ENCODE measurements at places on chromosomes 6 and 20.
A peak's percentile ranks its signal among the peaks of the same experiment; 100 is the strongest.

GRCh38 chr6:12037798-12038197 lies 25.7 kb downstream of the HIVEP1 start:
- no peak for DNase-seq

GRCh38 chr20:46279103-46279502 lies 29.2 kb downstream of the CDH22 start:
- DNase-seq = no peak

GRCh38 chr6:15090145-15090579 lies 155.7 kb upstream of the JARID2 start:
- DNase-seq = no peak

GRCh38 chr6:23633996-23634395 lies 492.0 kb upstream of the NRSN1 start:
- no peak for DNase-seq

DNA sequence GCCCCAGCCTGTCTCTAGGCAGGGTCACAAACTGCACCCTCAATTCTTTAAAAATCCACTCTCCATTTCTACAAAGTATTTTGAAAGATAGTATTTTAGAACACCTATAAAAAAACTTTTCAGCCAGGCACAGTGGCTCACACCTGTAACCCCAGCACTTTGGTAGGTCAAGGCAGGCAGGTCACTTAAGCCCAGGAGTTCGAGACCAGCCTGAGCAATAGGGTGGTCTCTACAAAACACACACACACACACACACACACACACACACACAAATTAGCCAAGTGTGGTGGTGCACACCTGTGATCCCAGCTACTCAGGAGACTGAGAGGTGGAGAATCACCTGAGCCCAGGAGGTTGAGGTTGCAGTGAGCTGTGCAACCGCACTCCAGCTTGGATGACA lies 30.2 kb downstream of the SLC23A2 start:
- no peak for DNase-seq

GRCh38 chr6:75290136-75290945 lies 5.7 kb upstream of the TMEM30A start:
- DNase-seq = no peak

DNA sequence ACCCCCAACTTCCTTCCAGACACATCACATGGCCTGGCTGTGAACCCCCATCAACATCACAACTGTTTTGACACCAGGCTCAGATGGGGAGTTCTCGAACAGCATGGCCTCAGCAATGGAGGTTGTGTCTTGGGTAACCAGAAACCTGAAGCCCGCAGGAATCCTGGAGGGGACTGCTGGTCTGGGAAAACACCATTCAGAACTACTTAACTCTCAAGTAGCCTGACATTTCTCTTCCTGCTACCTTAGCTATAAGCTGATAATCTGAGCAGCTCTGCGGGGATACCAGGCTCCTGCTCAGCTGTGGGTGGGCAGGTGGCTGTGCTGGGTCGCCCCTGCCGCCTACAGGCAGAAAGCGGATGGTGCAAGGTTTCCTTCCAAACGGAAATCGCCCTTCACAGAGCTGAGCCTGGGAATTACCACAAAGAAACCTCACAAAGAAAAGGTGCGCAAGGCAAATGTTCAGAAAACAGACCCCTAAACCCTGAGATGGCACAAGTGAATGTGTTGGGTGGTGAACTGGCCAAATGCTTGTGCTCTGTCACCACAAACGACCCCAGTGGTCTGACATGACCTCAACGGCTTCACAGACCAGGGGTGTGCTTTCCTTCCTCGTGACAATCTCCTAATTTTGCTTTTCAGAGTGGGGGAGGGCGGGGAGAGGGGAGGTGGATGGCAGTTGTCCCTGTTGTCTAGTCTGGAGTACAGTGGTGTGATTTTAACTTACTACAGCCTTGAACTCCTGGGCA lies 29.5 kb downstream of the SNX5 start:
- DNase-seq = peak; percentile 32

- DNase-seq = no peak
These were observed 45.1 kb downstream of the ADGRF1 start for GRCh38 chr6:46996860-46997641.

DNA sequence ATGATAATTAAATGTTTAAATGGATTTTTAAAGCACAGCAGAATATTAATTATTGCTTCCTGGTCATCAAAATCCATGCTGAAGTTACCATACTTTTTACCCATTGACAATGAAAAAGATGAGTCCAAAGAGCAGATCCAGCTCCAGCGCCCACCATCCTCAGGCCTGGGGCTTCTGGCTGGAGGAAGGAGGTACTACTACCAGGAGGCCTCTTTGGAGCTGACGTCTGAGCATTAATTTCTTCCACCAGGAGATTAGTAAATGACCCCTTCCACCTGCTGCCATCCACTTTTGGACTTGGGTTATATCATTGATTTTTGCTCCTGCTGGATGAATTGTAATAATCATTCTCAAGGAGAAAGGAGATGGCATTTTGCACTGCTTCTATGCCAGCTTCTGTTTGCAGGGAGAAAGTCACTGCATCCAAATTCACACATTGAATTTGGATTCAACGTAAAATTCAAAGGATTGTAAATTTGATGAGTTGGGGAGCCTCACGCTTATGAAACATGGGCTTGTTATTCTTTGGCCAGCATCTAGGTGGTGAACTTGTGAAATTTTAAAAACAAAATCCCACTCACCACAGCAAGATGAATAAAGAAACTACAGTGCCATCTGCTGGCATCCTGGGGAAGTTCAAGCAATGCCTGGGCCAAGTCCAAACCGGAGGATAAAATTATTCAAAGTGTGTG lies 121.8 kb downstream of the SASH1 start:
- DNase-seq = peak; percentile 27

- DNase-seq = no peak
These were observed 62.7 kb downstream of the COL12A1 start for GRCh38 chr6:75143191-75143590.

DNA sequence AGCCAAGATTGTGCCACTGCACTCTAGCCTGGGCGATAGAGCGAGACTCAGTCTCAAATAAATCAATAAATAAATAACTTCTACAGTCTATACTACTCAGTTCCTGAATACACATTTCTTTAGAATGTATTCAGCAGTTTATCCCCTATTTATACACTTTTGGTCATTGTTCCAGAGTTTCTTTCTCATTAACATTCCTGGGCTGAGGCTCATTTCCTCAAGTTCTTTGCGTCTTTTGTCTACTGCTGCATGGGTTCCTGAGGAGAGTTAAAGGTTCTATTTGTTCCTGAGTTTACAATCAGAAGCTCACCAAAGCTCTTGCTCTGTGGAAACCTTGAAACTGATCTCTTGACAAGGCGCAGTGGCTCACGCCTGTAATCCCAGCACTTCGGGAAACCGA lies 37.7 kb upstream of the SASH1 start:
- no peak for DNase-seq

- DNase-seq = no peak
These were observed 257.7 kb upstream of the CDYL start for GRCh38 chr6:4518506-4518905.

DNA sequence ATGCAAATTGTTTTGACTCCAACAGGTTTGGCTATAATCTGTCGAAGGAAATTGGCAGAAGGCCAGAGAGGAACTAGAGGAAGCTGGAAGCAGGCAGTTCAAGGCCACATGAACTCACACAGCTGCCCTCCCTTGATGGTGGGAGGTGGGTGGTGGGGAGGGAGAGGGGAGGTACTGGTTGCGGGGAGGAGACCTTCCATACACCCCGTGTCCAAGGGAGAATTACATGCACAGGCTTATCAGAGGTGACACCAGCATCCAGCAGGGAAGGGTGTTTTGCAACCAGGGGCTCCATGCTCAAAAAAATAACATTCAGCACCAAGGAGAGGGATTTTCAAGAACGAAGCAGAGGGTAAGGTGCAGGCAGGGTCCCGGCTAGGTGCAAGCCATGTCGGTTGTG lies 9.1 kb downstream of the PRND start:
- no peak for DNase-seq

DNA sequence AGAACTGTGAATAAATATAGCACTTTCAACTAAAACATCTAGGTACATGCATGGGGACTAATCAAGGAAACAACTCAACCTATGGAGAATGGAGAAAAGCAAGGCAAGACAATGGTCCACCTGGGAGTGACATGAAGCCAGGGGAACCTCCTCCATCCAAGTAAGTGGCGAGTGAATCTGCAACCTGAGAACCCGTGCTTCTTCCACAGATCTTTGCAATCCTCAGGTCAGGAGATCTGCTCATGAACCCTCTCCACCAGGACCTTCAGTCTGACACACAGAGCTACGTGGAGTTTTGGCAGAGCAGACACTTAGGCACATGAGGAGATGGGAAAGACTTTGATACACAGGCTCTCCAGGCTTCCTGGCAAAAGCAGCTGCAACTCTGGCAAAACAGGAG lies 58.8 kb upstream of the KHDRBS2 start:
- DNase-seq = no peak

- no peak for DNase-seq
These were observed 76.3 kb upstream of the FBXL4 start for GRCh38 chr6:99024089-99024488.

DNA sequence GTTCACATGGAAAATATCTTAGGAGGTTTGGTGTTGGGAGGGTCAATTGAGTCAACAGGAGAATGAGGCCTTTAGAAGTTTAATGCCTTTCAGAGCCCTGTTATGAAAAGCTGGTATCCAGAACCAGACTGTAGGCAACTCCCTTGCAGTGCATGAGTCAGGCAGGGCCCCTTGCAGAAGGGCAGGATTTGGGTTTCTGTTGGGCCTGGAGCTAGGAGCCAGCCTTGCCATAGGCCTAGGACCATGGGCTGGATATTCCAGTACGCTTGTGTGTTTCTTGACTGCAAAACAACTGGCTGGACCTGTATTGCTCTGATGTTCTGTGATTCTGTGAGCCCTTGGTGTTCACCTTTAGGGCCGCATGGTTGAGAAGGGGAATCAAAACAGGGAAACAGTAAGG lies 350.9 kb upstream of the PRND start:
- no peak for DNase-seq

DNA sequence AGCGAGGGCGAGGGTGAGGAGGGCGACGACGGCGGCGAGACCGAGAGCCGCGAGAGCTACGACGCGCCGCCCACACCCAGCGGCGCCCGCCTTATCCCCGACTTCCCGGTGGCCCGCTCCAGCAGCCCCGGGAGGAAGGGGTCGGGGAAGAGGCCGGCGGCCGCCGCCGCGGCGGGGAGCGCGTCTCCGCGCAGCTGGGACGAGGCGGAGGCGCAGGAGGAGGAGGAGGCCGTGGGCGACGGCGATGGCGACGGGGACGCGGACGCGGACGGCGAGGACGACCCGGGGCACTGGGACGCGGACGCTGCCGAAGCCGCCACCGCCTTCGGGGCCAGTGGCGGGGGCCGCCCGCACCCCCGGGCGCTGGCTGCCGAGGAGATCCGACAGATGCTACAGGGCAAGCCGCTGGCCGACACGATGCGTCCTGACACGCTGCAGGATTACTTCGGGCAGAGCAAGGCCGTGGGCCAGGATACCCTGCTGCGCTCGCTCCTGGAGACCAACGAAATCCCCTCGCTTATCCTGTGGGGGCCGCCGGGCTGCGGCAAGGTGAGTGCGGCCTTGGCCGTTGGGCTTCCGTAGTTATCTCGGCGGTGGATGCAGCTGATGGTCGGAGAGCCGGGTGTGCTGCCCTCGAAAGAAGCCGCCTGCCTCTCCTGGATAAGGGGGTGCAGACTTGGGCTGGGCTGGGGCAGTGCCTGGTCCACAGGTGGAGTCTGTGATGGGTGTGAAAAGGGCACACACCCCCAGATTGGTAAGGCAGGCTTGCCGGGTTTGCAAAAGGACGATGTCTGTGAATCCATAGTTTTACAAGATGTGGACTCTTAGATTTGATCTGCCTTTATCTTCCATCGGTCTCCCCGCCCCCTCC lies 938 bp downstream of the WRNIP1 start:
- DNase-seq = peak; percentile 44

GRCh38 chr20:8144282-8145245 lies 12.5 kb downstream of the PLCB1 start:
- no peak for DNase-seq

GRCh38 chr6:84547341-84547801 lies 217.0 kb downstream of the TBX18 start:
- no peak for DNase-seq

DNA sequence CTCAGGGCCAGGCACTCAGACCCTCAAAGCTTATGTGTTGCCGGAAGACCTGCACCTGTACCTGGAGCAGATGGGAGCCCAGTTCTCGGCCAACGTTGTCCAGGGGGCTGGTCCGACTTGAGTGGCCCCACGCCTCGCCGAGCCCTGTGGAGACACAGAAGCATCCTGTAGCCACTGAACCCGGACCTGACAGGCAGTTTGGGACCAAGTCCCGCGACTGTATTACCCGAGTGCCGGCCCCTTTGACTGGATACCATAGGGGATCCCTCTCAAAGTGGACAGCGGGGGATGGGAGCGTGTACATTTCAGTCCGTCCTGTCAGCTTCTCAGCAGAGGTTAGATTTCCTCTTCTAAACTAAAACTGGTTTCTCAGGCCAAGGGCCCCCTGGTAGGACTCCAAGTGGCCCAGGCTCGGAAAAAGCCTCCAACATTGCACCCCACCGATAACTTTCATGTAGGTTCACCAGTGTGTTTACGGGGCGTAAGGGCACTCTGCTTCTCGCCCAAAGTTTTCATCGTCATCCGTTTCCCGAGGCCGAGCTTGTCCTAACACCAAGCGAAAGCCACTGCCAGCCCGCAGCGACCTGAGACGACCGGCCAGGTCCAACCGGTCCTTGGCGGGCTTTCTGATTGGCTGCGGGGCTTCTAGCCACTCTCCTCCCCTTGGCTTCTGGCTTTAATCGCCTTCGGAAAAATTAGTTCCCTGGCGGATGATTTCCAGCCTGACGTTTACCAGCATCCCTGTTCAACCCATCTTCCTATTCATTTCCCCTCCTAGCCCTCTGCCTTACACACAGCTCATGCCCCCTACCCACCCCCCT lies 10.8 kb downstream of the SIM1 start:
- DNase-seq = no peak

- no peak for DNase-seq
These were observed 891.4 kb downstream of the TFAP2A start for GRCh38 chr6:9523462-9523861.

- no peak for DNase-seq
These were observed 662 bp upstream of the SLC9A8 start for GRCh38 chr20:49811825-49812506.

DNA sequence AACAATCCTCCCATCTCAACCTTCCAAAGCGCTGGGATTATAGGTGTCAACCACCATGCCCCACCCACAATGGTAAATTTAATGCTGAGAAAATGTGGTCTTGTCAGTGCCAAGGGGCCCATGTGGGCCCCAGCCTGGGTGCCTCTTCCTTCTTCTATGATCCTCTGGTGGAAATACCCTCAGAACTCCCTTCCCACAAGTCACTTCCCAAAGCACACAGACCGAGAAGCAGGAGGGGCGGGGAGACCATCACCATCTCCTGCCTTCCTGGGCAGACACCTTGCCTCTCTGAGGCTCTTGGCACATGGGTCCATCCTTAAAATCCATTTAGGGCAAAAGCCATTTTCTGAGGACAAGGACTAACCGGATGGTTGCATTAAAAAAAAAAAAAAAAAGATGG lies 59.0 kb downstream of the NOL4L start:
- DNase-seq = no peak

DNA sequence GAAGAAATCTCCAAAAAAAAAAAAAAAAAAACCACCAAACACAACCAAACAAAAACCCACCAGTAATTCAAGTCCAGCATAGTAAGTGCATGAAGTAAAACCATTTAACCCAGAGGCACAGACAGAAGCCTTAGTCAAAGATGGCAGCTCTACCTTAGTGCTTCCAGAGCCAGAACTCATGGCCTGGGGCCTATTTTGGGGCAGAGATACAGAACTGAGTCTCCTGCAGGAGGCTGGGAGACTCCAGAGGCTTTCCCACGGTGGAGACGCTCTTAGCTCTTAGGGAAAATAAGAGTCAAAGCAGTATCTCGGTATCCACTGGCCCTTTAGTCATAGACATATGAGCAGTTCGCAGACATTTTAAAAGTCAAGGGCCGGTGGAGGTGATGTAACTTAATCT lies 129.5 kb downstream of the GPX5 start:
- DNase-seq = no peak

Measured in stimulated activated naive CD4-positive, alpha-beta T cell treated with Interleukin-2 at 50 U/mL for 16 hours (primary cell).